NCI-H345 (cell line): ENCODE measurements at places on chromosomes 4 and X.

DNA sequence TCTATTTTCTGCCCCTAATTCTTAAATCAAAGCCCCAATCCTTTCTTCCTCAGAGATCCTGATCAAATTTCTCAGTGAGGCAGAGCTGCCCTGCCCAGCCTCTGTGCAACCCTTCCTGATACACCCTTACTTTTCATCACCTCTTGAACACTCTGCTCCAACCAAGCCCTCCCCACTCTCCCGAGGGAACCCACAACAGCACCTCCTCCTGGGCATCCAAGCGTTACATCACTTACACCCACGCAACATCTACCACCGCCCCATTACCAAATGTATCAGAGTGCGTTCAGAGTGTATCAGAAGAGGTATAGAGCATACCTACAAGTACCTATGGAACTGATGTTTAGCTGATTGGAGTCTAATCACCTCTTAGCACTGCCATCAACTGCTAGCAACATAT is 186.5 kb downstream of the RAP1GDS1 start:
- no peak for DNase-seq

DNA sequence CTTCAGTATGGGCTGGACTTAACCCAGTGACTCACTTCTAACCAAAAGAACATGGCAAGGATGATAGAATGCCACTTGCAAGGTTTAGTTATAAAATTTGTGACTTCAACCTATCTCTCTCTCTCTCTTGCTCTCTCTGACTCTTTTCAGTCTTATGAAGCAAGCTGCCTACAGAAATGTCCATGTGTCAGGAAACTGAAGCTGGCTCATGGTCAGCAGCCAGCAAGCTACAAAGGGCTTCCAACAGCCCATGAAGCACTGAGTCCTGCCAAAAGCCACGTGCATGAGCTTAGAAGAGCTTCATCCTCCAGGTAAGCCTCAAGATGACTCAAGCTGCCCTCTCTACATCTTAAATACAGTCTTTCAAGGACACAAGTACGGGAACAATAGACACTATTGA is 100.3 kb downstream of the HS3ST1 start:
- no peak for DNase-seq

- DNase-seq = peak; percentile 68
These were observed 124.0 kb upstream of the NOCT start for GRCh38 chr4:138891631-138892031.

GRCh38 chr4:90842960-90843359 is 715.8 kb downstream of the CCSER1 start:
- DNase-seq = no peak

GRCh38 chr4:128220286-128221235 is 67.1 kb downstream of the PGRMC2 start:
- no peak for DNase-seq

- DNase-seq = peak; percentile 2
These were observed 243.1 kb downstream of the ANK2 start for GRCh38 chr4:113292371-113293042.

GRCh38 chrX:40171513-40172400 is 74.0 kb upstream of the BCOR start:
- DNase-seq = no peak

DNA sequence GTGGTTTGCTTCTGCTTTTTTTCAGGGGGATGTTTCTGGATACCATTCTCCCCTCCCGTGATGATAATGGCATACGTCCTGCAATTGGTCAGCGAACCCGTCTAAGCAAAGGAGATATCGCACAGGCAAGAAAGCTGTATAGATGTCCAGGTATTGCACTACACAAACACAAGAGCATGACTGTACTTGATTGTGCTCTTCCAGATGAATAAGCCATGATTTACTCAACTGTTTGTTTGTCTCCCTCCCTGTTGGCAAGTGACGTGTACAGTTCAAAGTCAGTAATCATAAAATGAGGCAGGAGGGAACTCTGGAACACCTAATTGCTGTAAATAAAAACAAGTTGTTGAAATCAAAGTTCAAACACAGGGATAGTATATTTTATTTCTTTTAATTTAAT is 141.4 kb downstream of the TLL1 start:
- DNase-seq = no peak

GRCh38 chrX:79368441-79368840 is 1.3 kb upstream of the ITM2A start:
- no peak for DNase-seq

DNA sequence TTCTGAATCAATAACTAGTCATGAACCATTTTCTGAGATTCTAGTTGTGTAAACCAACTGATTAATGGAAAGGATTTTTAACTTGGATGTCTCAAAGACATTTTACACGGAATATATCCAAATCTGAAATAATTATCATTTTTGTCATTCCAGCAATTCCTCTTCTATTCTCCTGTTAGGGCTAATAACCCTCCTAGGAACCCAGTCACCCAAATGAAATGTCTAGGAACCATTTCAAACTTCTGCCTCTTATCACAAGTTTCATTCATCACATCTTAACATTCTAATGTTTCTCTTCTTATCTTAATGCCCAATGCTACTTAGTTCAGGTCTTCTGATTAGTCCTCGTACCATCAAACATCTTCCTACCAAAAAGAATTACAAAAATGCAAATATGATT is 639.8 kb downstream of the DMD start:
- no peak for DNase-seq

DNA sequence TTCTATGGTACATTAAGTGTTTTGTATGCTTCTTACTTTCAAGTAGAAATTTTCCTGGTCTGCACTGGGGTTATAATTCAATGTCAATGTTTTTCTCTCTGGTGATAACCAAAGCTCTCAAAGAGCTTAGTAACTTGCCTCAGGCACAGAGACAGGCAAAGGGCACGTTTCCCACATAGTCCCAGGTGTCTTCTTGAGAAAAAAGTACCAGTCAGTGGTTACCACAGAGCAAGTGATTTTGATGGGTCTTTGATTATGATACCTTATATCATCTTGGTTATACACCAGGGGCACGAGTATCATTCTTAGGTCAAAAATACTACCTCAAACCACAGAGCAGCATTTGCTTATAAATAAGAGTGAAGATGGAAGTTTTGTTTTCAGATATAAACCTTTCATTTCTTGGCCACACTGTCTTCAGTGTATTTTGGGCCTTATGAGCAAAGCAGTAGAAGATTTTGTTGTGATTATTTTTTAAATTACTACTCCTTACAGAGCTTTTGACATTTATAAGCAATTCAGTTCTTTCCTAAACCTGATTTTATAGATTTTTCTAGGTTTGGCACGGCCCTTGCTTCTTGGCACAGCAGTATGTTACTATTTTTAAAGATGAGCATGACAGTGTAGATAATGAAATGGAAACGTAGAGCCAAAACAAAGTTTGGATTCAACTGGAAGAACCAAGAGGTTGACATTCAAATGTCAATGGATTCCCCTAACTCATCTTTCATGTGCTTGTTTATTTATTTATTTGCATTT is 85.3 kb upstream of the TLL1 start:
- no peak for DNase-seq

DNA sequence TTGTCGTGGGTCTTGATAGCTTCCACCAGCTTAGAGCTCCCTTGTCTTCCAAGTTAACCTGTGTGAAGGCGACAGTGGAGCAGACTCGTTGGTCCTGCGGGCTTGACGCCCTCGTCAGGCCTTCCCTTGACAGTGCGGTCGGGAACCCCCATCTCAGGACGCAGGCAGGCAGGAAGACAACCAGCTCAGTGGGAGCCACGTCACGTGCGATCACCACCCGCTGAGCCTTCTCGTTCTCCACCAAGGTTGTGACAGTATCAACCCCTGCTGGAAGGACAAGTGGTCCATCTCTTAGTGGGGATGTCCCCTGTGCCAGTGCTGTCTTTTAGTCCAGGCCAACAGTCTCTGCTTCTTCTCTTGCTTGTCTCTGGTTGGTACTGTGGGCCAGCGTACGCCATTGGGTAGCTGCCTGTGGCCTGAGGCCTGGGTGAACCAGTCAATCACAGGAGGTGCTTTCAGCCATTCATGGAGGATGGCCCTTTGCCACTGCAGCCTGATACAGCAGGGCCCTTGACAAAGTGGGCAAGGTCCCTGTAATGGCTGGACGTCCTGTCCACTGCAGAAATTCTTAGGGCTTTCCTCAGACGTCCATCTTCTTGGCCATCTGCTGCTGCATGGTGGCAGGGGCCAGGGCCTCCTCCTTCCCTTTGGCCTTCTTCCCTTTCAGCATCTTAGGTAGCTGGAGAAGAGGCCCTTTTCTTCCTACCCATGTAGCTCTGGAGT is 31.4 kb downstream of the RGS12 start:
- DNase-seq = no peak

DNA sequence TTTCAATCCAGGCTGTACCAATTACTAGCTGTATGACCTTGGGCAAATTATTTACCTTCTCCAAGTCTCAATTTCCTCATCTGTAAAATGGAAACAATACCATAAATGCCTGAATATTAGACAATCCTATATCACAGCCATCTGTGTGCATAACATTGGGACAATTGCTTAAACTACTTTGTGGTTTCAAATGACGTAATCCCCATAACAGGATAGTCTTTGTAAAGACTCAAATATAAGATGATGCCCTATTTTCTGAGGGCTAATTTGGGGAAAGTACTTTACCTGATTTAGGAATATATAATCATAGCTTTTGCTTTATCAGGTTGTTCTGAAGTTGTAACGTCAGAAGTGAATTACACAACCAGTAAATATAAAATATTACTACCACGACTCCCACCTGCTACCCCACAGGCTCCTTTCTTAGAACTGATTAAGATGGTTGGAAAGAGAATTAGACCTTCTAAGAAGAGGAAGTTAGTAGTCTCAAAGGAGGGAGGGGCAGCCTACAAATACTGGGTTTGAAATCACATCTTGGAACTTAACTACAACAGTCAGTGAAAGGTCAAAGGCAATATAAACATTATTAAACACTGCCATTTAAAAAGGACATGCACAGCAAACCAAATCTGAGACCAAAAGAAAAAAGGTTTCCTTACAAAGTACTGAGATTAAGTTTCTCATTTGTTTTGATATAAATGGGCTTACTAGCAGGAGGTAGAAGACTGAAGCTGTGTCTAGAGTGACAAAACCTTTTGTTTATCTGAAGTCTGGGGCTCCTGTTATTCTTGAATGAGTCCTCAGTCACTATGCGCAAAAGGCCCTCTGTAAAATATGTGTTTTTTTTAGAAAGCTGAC is 215.0 kb downstream of the SCFD2 start:
- no peak for DNase-seq

GRCh38 chr4:7352486-7352885 is 82.2 kb downstream of the PSAPL1 start:
- peak; percentile 55 for DNase-seq

DNA sequence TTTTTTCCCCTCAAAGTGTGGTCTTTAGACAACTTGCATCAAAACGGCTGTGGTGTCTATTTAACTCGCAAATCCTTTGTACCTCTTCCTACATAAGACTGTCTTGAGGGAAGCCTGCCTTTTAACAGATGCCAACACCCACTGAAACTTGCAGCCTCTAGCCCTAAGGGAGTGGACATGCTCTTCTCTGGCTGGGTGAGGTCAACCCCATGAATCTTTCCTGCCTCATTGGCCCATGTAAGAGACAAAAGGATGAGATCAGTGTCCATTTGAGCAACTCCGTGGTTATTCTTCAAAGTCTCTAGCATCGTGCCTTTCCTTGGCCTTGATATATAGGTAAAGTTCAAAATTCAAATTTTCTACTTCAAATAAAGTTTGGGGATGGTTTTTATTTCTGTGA is 134.7 kb downstream of the SHROOM3 start:
- no peak for DNase-seq

- DNase-seq = no peak
These were observed 88.1 kb downstream of the NBDY start for GRCh38 chrX:56817179-56817578.

DNA sequence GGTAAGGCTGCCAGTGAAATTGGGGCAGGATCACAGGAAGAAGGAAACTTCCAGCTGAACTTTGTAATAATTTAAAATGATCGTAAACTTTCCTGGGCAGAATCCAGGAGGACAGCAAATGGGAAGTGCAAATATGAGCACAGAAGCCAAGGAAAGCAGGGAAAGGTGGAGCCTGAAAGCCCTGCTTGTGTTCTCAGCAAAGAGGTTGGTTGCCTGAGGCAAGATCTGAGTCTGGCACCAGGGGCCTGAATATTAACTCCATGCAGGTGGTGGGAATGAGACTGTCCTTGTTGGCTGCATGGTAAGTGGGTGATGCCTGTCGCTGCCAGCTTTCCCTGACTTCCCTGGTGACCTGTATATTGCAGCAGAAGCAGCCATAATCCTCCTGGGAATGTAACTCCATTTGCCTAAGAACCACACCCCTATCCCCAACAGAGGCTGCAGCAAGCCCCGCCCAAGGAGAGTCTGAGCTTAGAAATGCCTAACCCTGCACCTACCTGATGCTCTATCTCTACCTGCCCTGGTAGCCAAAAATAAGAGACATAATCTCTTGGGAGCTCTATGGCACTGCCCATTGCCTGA is 132.0 kb upstream of the HDX start:
- no peak for DNase-seq
